Thyroid gland (tissue), 4 donors: ENCODE measurements at places on chromosomes 2 and 18. TPM values are rescaled to one million over a fixed set of nuclear protein-coding genes. Genes with fewer than 3 reads are reported as not detected.
A peak's percentile ranks its signal among the peaks of the same experiment; 100 is the strongest.

GRCh38 chr2:23513245-23513871 is 128.4 kb downstream of the KLHL29 start:
- no peak overlapping the region for H3K4me3 ChIP-seq
- H3K36me3 ChIP-seq, result no peaks in the 10 kb centered on the region
- peaks cover 8% of the 10 kb centered on the region for H3K4me1 ChIP-seq
- H3K27me3 ChIP-seq, result no peaks in the 10 kb centered on the region

- no peaks in the 10 kb centered on the region for H3K36me3 ChIP-seq
- H3K4me3 ChIP-seq, result no peak overlapping the region
- no peaks in the 10 kb centered on the region for H3K27me3 ChIP-seq
- no peaks in the 10 kb centered on the region for H3K4me1 ChIP-seq
- H3K27ac ChIP-seq, result no peak overlapping the region
Observed at GRCh38 chr18:2392446-2392845, 178.9 kb downstream of the METTL4 start.

Gene GATA6
- total RNA-seq, result 18.9 TPM

- H3K36me3 ChIP-seq, result no peaks in the 10 kb centered on the region
- no peak for DNase-seq
- H3K4me1 ChIP-seq, result no peaks in the 10 kb centered on the region
- no peak overlapping the region for H3K4me3 ChIP-seq
- H3K27me3 ChIP-seq, result no peaks in the 10 kb centered on the region
Observed at GRCh38 chr18:32961538-32961937, 188.7 kb upstream of the KLHL14 start.

Gene INPP5D
- total RNA-seq, result 8.4 TPM

- DNase-seq, result no peak
- no peak overlapping the region for H3K4me3 ChIP-seq
- peak overlapping the region; percentile 94 for H3K27ac ChIP-seq
- peaks cover 23% of the 10 kb centered on the region for H3K4me1 ChIP-seq
Observed at GRCh38 chr2:113200236-113200635, 26.5 kb downstream of the PSD4 start.

DNA sequence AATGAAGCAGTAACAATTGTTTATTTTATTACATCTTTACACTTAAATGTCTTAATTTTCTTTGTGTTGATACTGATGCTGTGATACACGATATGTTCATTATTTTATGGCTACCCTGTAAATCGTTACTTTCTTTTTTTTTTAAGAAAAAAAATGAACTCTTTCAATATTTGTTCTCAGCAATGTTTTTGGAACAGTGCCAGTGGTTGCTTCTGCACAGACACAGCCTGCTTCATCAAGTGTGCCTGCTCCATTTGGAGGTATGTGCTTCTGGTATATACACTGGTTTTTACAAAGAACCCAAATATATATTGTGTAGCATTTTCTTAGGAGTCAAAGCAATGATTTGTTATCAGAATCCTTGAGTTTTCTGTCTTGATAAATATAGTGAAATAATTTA is 62.2 kb upstream of the SCYGR2 start:
- H3K4me1 ChIP-seq, result no peaks in the 10 kb centered on the region
- H3K27me3 ChIP-seq, result no peaks in the 10 kb centered on the region

DNA sequence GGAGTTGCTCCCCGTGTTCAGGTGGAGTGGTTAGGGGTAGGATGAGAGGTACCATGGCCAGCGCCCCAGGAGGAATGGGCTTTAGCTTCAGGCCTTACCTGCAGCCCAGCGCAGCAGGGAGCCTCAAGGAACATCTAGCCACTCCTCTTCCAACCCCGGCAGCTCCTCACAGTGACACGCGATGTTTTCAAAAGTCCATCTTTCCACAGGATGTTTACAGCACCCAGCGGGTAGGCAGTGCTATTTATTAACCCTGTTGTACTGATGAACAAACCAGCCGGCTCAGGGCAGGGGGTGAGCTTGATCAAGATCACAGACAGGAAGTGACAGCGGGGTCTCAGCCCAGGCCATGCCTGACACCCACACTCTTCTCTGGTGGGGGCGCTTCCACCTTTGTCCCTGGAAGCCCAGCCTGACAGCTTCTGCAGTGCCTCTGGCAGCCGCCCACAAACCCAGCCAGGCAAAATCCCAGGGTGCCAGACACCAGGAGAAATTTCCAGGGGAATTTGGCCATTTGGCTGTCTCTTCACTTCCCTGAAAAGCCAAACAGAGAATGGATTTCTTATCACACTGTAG is 18.4 kb upstream of the PRLH start:
- H3K4me3 ChIP-seq, result no peak overlapping the region
- no peak for DNase-seq
- no peaks in the 10 kb centered on the region for H3K27me3 ChIP-seq
- peaks cover 7% of the 10 kb centered on the region for H3K4me1 ChIP-seq
